Common myeloid progenitor, CD34-positive (primary cell): ENCODE measurements at places on chromosomes 4 and X.

DNA sequence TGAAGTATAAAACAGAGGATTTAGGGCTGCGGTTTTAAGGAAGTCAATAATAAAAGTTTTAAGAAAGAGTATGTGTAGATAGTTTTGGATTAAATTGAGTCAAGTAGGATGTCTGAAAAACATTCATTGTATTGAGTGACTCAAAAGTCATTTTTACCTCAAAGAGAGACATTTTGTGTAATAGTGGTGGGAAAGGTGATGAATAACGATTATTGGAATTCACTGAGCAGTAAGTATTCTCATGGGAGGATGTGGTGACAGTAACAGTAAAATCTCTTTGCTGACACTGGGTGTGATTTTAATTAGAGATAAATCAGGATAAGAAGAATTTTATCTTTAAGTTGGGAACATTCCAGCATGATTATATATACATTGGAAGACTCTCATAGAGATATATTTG lies 233.6 kb downstream of the PDHA2 start:
- no peak for DNase-seq

- no peak for DNase-seq
These were observed 97.8 kb downstream of the WFS1 start for GRCh38 chr4:6367371-6367851.

GRCh38 chr4:123055943-123056342 lies 133.5 kb upstream of the NUDT6 start:
- no peak for DNase-seq

- no peak for DNase-seq
These were observed 268.9 kb downstream of the ASMT start for GRCh38 chrX:1883772-1884171.

DNA sequence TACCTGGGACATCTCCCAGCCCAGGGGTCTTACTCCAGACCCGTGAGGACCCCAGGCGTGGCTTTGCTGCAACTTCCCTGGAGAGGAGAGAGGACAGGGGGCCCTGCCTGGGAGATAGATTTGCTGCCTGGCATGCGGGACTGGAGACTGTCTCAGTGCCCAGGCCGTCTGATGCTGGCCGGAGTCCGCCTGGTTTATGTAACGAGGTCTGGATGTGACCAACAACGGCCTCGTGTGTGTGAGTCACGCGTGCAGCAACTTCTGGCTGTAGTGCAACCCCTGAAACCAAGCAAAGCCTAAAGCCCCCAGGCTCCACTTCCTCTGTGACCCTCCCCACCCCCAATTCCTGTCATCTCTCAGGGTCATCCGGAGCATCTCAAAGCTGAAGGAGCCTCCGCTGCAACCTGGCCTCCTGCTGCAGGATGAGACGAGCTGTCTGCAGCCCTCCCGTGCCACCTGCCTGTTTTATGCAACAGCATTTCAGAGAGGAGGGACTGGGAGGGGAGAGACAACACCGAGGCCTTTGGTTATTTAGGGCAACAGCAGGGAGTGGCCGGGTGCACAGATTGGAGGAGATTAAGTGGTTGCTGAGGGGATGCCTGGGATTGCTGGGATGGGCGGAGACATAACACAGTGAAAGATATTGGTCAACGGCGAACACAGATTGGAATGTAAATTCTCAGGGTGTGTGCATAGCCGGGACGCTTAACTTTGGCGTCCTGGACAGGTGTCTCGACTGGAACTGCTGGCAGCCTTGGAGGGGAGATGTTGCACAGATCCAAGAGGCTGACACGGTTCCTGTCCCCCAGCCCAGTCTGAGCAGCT lies 16.0 kb downstream of the XG start:
- no peak for DNase-seq

DNA sequence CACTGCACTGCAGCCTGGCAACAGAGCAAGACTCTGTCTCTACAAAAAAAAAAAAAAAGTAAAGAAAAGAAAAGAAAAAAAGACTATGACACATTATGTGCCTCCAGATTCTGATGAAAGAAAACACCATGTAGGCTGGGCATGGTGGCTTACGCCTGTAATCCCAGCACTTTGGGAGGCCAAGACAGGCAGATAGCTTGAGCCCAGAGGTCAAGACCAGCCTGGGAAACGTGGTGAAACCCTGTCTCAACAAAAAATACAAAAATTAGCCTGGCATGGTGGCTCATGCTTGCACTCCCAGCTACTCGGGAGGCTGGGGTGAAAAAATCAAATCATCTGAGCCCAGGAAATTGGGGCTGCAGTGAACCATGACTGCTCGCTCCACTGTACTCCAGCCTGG lies 19.4 kb downstream of the THOC2 start:
- no peak for DNase-seq

DNA sequence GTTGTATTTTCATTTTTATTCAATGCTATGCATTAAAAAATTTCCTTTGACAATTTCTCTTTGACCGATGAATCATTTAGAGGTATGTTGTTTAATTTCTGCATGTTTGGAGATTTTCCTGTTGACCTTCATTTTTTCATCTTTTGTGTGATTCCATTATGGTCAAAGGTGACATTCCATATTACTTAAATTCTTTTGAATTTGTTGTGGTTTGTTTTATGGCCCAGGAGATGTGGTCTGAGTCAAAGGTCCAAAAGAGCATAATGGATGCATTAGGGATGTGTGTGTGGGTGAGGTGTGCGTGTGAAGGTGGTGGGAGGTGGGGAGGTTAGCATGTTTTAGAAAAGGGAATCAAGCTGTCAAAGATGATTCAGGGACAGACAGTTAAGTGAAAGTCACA lies 76.0 kb upstream of the GIMD1 start:
- no peak for DNase-seq

- DNase-seq: peak; percentile 93
These were observed 33.4 kb upstream of the RASGEF1B start for GRCh38 chr4:81505004-81505598.

DNA sequence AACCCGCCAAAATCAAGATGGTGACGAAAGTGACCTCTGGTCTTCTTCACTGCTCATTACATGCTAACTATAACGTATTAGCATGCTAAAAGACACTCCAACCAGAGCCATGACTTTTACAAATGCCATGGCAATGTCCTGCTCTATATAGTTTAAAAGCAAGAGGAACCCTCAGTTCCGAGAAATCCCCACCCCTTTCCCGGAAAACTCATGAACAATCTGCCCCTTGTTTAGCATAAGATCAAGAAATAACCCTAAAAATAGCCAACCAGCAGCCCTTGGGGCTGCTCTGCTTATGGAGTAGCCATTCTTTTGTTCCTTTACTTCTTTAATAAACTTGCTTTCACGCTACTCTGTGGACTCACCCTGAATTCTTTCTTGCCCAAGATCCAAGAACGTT lies 463.5 kb upstream of the FAM241A start:
- DNase-seq: no peak

DNA sequence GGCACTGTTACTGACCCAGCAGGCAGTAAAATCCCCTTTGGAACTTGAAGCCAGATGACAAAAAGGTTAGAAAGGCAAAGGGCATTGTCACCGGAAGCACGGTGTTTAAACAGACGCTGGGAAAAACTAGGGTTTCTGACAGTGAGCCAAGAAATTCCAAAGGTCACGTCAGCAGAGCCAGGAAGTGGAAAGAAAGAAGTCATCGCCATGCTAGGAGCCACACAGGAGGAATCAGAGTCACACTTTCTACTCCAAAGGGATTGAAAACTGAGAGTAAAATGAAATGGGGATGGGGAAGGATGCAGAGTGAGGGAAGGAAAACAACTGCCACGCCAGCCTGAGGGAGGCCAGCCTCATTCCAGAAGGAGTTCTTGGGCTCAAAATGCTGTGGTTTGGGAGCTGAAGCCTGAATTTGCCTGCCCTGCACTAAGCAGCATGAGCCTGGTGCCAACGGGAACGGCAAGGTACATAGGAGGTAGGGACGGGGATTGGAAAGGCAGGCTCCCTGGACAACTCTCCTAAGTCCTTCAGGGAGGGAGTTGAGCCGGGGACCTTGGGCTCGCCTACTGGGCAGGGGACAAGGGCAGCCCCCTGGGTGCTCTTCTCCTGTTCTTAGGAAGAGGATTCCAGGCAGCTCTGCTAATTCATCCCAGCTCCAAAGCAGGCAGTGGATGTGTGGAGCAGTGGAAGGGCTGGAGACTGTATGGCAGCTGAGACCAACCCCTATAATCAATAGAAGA lies 66.8 kb downstream of the SOWAHB start:
- no peak for DNase-seq

DNA sequence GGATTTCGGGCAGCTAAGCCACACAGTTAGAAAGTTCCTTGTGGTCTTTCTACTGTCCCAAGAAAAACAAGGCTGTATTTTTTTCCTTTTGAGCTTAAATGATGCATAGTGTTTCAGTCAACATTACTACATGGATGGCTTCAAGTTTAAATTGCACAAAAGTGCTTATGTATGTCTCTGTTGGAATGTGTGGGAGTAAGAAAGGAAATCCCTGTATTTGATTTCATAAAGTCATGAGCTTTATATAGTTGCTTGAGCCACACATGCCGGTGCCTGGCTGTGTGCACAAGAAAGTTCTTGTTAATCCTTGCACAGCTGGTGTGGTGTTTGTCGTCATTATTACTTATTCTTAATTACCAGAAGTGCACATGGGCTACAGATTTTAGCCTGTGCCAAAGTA lies 262.2 kb downstream of the ARHGAP10 start:
- DNase-seq: no peak

- DNase-seq: no peak
These were observed 13.6 kb upstream of the EPGN start for GRCh38 chr4:74294681-74295080.

DNA sequence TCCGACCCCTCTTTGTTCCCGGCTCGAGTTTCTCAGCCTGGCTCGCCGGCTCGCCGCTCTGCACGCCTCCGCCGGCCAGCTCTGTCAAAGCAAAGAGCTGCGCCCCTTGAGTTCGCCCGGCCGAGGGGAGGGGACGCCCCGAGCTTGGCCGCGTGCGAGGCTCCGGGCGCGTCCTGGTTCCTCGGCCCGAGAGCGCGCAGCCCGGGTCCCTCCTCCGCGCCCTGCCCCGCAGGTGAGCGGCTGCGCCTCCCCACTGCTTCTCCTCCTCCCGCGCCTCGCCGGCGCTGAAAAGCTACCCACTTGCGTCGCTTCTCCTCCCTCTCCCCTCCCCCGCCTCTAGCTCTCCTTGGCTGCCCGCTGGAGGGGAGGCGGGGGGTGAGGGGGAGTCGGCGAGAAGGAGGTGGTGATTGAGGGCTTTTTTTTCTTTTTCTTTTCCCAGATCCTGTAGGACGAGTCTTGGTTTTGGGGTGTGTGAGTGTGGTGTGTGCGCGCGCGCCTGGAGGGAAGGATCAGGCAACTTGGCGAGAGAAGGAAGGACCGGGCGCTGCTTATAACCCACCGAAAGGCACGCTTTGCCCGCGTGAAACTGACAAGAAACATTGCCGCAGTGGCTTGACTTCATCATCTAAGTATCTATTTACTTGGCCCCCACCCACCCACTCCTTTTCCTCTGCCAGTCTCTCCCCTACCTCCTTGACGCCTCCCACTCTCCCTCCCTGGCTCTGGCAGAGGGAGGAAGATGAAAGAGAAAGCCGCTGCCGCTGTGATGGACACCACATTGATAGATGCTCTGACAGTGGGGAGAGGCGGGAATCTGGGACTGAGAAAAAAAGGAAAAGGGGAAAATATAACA lies at the start of gene LEF1:
TSS of gene LEF1 (minus strand) at position 262 of the 853 bp plus-strand sequence. CDS start 1,165 bp downstream, outside the sequence.
- DNase-seq: peak; percentile 47

DNA sequence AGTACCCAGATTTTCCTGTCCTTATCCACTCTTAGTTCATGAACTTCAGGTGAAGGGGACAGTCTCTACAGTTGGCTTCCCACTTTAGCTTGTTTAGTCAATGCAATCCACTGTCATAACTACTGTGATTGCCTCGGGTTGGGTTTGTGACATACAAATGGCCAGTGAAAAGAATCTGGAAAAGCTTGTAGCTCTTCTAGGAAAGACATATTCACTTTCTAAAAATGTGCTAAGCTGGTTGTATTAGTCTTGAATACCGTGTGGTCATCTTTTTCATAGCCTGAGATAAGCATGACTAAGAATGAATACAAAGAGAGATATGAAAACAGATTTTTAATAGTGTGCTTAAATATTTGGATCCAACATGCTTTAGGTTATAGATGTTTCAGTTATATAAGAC lies 1443.5 kb upstream of the IGFBP7 start:
- DNase-seq: no peak

DNA sequence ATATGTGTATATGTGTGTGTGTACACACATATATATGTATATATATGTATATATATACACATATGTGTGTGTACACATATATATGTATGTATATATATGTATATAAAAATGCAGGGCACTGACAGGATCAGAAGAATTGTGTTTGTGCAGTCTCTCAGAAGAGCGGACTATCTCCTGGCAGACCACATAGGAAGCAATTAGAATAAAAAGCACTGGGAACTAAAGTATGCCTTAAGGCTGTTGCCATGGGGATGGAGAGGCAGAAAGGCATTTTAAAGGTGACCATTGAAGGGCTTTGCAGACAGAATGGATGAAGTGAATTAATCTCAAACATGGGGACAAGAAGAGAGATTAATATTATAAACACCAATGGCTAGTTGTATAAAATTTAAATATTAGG lies 33.7 kb upstream of the USP51 start:
- no peak for DNase-seq

DNA sequence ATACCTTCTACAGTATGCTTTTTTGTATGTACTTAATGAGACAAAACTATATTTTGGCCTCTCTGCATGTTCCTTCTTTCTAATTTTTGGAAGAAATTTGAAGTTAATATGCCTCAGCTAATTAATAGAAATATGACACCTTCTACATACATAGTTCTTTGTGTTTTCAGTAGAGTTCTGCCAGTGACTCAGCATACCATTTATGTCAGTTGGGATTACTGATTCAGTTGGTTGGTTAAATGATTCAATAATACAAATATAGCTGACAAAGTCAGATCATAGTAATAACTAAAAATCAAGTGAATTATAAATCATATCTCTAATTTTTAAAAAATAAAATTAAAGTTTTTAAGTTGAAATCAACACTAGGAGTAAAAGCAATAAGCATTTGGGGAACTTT lies 16.8 kb downstream of the BTC start:
- DNase-seq: no peak

GRCh38 chr4:24434241-24434640 lies 150.1 kb downstream of the DHX15 start:
- no peak for DNase-seq

DNA sequence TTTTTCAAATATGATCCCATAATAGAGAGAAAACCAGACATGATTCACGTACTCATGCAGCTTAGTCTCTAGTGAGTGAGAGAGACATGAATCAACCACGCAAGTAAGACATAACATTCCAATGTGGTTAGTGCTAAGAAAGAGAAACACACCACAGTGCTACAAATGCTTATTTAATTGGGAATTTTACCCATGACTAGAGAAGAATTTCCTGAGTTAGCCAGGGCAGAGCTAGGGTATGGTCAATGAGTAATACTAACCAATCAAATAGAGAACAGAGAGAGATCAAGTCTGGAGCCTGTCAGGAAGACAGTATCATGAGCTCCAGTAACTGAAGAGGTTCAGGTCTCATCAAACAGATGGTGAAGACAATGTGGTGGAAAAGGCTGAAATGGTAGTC lies 495.2 kb downstream of the PDGFC start:
- no peak for DNase-seq
